Tongue (tissue), 3 donors: ENCODE measurements at places on chromosomes 5 and 9.
A peak's percentile ranks its signal among the peaks of the same experiment; 100 is the strongest.

- DNase-seq = peak; percentile 88
Observed at GRCh38 chr5:95846554-95847260, 24.2 kb upstream of the GLRX start.

GRCh38 chr5:73263001-73263710 is 90.2 kb downstream of the TMEM174 start:
- DNase-seq = no peak

GRCh38 chr9:124390794-124391658 is 24.2 kb downstream of the PSMB7 start:
- peak; percentile 34 for DNase-seq

GRCh38 chr5:77928776-77929300 is 152.7 kb upstream of the TBCA start:
- DNase-seq = no peak

DNA sequence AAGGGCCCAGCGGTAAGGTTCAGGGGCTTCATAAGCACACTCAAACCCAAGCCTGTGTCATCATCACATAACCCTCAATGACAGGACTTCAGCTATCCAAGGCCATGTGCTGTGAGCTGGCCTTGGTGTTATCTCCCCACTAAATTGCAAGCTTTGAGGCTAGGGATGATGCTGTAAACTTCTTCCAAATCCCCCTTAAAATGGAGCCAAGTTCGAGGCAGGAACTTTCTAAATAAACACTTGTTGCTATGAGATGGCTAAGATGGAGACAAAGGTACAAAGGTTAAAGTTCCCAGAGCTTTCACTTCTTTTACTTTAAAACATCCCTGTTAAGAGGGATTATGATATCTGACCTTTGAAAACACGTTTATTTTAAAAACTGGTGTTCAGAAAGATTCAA is 123.6 kb downstream of the MYO10 start:
- no peak for DNase-seq

DNA sequence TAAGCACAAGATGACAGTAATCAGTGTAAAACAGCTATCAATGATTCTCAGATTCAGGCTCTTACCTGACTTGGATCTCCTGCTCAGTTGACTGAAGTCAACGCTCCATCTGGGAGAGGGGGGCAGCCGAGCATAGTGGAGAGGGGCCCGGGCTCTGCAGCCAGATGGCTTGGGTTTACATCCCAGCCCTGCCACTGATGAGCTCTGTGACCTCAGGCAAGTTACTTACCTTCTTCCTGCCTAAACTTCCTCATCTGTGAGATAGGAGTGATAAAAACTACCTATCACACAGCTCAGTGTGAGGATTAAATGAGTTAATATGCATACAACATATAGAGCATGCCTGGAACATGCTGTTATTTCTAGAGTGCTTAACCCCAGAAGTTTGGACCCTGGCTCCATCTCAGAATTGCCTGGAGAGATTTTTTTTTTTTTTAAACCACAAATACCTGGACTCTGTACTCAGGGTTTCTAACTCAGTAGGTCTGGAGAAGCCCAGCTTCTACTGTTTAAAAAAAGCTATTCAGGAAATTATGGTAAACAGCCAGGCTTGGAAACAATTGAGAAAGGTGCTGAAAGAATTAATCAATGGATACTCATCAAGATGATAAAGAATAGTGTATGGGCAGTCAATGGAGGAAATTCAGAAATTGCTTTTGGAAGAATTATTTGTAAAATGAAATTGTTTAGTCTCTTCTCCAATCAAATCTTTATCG is 72.2 kb downstream of the ANKRD55 start:
- DNase-seq = no peak

DNA sequence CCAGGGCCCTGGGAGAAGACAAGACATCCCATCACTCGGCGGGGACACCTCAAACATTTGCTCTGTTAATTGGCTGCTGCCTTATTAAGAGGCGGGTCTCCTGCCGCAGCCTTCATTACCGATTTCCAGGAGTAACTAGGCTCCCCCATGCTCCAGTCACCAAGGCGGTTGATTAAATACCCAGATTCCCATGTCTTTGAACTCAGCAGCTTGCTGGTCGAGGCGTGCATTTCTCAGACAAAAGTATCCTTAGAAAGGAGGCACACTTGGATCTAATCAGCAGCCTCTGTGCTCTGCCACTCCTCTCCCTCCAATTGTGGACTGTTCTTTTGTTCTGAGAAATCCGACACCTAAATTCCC is 228.8 kb downstream of the FSTL4 start:
- no peak for DNase-seq
